Esophagus squamous epithelium (tissue), 5 donors: ENCODE measurements at places on chromosomes 3 and 15.

DNA sequence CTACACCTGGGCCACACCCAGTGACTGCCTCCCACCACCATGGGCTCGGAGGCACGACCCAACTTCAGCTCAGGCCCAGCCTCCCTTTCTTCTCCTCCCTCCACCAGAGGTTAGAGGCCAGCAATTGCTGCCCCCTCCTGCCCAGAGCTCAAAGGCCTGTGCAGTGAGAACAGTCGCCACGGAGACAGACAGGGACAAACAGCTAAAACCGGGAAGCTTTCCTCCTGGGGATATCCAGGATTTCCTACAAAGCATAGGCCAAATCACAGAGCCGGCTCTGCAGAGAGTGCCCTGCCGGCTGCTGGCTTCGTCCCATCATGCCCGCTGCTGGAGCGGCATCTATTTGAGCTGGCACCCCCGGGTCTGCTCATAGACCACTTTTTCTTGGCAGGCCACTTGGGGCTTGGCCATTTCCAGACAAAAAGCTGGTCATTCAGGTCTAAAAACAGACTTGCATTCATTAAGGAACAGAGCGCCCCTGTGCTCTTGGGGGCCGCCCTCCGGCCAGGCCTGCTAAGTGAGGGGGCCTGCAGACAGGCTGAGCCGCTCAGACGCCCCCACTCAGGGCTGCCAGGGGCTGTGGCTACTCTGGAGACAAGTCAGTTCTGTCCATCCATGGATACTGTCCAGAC is 17.5 kb downstream of the GRAMD2A start:
- no peak for DNase-seq

- DNase-seq: no peak
These were observed 91.8 kb downstream of the UBE2E2 start for GRCh38 chr3:23294770-23295387.

DNA sequence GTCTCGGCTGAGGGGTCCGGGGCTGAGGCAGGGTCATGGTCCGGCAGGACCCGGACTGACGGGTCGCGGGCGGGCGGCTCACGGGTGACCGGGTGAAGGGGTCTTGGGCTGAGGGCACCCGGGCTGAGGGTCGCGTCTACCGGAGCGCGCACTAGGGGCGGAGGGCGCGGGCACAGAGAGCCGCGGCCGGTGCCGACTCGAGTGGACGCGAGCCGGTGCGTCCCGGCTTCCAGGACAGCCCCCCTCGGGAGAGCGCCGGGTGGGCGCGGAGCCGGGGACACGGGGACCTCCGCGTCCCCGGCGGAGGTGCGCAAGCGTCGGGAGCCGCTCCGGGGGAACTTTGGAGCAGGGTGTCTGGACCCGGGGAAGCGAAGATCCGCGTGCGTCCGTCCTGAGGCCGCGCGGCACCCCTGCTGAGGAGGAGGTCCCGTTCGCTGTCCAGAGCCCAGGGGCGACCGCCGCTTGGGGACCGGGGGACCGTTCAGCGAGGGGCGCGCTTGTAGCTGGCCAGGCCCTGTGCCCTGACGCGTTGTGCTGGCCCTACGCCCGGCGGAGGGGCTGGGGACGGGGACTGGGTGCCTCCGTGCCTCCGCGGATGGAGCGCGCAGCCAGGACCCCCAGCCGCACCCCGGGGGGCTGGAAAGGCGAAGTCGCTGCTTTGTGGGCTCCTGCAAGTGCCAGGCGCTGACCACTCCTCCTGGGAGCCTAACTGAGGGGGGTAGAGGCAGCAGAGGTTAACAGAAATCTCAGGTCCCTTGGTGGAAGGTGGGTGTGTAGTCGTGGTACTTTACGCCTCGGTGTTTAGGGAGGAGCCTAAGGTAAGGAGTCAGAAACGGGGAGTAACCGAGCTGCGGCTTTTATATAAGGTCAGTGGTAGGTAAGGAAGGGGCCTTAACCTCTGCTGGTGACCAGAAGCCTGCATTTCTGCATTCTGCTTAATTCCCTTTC is at the start of gene PPARG:
Gene PPARG (plus strand): TSS at position 889 of the 948 bp plus-strand sequence. CDS start 90,642 bp downstream, outside the sequence.
- no peak for DNase-seq

DNA sequence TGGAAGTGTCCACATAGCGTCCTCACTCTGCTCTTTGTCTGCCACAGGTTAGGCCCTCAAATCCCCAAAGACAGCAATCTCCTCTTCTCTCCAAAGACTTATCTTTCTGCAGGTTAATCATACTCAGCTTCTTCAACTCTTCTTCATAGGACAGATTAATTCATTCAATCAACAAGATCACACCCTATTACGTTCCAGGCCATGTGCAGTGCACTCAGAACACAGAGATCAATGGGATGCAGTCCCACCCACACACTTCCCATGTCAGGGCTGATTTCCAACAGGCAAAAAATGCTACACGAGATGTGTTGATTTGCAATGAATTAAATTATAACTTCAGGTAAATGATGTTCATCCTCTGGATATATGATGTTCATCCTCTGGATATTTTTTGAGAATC is 33.5 kb upstream of the ZNF639 start:
- DNase-seq: no peak

- DNase-seq: no peak
These were observed 213.4 kb downstream of the ZBBX start for GRCh38 chr3:167166594-167167253.

DNA sequence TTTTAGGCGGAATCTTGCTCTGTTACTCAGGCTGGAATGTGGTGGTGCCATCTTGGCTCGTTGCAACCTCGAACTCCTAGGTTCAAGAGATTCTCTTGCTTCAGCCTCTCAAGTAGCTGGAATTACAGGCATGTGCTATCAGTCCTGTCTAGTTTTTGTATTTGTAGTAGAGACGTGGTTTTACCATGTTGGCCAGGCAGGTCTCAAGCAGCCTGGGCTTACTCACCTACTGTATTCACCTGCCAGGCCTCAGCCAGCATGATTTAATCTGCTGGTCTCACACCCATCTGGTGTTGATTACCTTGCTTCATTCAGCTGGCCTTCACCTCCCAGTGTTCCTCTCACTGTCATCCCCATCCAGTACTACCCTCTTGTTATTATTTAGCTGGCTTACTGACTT is 102.0 kb downstream of the IL12A start:
- DNase-seq: no peak

DNA sequence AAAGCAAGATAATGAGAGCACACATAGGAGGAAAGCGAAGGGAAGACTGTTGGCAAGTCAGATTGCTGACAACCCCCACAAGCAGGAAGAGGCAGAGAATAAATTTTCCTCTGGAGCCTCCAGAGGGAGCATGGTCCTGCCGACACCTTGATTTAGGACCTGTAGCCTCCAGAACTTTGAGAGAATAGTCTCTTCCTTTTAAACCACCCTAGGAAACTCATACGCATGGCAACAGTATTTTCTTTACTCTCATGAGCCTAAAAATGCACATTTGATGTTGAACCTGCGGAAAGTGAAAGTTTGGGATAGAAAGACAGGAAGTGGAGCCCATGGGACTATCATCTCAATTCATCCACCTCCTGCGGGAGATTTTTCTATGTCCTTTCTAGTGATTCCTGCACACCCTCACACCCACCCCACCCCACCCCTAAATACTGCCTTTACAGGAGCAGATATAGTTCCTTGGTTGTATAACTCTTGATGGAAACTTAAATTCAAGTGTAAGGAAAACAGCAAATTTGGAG is 116.7 kb upstream of the LPP start:
- DNase-seq: no peak

DNA sequence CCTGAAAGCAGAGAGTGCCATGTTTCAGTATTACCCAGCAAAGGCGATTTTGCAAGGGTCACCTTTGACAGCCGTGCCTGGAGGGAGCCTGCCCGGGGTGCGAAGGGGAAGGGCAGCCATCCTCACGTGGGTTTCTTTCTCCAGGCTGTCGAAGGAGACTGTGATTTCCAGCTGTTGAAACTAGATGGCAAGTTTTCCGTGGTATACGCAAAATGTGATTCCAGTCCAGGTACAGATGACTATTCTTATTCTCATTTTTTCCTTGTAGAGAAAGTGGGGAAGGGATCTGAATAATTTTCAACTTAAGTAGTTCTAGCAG is 3.4 kb downstream of the AHSG start:
- DNase-seq: no peak

DNA sequence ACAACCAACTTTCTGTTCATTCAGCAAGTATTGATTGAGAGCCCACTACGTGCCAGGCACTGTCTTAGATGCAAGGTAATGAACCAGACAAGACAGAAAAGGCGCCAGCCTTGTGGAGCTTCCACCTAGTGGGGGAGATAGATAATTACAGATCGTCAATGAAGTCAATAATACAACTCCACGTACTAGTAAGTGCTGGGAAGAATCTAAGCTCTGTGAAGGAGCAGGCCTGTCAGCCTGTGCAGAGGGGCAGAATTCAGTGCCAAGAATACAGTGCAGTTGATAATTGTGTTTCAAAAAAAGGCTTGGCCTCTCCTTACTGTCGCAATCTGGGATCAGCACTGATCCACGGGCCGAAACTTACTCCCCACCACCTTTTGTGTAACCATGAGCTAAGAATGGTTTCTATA is 186.3 kb downstream of the FEZF2 start:
- DNase-seq: no peak

DNA sequence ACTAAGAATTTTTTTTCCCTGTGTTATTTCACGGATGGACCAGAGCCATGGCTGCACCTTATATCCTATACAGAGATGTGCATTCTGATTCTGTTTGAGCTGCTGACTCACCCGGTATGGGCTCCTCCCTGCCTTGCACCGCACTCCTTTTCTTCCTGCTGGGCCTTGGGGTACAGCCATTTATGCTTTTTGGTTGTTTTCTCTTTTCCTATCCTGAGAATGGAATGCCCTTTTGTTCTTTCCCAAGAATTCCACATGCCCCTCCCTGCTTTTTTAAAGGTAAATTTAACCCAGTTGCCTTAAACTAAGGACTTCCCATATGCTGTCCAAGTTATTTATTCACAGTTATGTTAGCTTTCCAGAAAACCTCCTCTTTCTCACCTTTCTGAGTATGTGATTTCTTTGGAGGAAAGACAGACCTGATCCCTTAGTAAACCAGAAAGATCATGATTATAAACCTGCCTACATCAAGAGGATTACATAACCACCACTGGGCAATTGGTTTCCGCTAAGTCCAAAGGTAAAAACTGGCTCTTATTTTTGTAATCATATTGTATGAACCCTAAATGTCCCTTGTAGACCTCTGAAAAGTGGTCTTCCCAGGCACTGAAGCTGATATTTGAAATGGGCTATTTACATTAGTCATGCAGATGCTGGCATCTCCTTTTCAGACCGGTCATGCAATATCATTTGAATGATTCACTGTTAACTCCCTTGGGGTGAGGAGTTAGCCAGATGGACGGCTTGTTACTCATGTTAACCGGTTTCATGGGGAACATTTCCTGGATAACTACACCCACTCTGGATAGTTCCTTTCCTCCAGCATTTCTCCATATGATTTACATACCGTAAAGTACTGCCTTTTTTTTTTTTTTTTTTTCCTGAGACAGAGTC is 45.5 kb downstream of the TMOD3 start:
- DNase-seq: no peak

- no peak for DNase-seq
These were observed 35.7 kb upstream of the IGF1R start for GRCh38 chr15:98612490-98613110.

- no peak for DNase-seq
These were observed 49.9 kb upstream of the PHLDB2 start for GRCh38 chr3:111809186-111809585.

DNA sequence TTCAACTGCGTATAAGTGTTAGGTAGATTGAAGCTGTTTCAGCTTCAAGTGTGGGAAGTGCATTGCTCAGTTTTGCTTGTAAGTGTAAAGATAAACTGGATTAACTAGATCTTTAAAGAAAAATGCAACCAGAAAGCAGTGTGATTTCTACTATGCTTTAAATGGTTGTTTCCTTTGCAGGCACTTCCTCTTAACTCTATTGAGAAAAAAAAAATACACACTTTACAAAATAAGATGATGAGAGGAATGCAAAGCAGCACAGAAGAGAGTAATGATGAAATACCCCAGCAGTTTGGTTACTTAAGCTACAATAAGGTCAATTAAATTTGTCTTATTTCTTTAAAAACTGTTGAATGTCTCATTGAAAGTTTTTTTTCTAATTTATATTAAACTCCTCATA is 40.8 kb downstream of the DPH6 start:
- no peak for DNase-seq

- DNase-seq: no peak
These were observed 59.0 kb upstream of the TRPC1 start for GRCh38 chr3:142664819-142665218.

- DNase-seq: no peak
These were observed 154.7 kb upstream of the KCNMB2 start for GRCh38 chr3:178381555-178381954.

- DNase-seq: no peak
These were observed 80.0 kb downstream of the MITF start for GRCh38 chr3:69819282-69819681.

DNA sequence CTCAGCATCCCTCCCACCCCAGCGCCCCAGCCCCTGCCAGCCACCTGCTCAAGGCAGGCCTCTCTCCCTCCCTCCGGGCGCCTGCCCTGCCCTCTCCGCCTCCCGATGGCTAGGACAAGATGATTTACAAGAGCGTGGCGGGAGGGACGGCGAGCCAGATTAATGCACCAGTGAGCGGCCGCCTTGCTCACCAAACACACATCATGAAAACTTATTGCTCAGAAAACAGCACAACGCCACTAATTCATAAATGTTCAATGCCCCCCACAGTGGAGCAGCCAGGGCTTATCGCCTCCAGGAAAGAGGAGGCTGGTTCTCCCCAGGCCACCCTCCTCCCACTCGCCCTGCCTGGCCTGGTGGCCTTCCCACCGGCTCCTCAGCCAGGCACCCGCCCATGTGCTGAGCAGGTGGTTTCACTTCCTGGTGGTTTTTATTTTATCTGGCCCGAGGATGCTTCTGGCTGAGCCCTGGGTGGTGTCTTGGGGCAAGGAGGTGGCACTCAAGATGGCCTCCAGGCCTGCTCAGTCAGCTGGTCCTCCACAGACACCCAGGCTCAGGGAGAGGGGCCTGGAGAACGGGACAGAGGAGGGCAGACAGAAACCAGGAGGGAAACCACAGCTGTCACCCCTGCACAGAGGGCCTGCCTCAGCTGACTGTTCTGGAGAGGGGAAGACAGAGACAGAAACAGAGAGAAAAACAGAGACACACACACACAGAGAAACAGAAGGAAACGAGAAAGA is 284.9 kb downstream of the UACA start:
- DNase-seq: no peak

DNA sequence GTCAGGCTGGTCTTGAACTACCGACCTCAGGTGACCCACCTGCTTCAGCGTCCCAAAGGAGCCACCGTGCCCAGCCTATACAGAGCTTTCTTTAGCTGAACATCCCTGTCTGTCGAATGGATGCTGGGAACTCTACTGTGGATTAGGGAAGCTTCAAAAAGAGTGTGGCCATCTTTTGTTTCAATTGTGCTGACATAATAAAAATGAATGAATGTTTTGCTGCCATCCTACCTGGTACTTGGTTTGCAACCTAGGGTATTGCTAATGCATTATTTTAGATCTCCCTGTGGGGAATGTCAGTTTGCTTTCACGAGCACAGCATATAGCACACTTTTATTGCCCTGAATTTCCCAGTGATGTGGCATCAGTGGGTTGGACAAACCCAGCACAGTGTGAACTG is 32.3 kb downstream of the CMTM6 start:
- no peak for DNase-seq

- DNase-seq: no peak
These were observed 450.8 kb downstream of the OCA2 start for GRCh38 chr15:27648359-27648758.

- DNase-seq: no peak
These were observed 695 bp downstream of the METTL6 start for GRCh38 chr3:15426579-15427118.
